Spinal cord (tissue), 10 donors: ENCODE measurements at places on chromosomes 1 and 21.

GRCh38 chr1:51906306-51907078 is 28.0 kb upstream of the NRDC start:
- DNase-seq = no peak

DNA sequence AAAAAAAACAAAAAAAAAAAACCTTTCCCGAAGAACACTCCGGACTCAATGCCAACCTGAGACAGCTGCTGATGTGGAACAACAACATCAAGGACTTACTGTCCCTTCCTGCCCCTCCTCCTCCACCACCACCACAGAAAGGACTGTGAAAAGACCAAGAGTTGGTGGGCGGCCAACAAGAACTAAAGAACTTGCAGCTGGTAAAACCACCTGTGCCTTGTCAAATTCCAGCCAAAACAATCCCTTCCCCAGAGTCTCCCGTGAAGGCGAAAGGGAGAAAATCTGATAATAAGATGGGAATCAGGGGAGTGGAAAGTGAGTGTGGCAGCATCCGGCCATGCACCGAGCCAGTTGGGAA is 88.9 kb downstream of the PROX1 start:
- DNase-seq = no peak

DNA sequence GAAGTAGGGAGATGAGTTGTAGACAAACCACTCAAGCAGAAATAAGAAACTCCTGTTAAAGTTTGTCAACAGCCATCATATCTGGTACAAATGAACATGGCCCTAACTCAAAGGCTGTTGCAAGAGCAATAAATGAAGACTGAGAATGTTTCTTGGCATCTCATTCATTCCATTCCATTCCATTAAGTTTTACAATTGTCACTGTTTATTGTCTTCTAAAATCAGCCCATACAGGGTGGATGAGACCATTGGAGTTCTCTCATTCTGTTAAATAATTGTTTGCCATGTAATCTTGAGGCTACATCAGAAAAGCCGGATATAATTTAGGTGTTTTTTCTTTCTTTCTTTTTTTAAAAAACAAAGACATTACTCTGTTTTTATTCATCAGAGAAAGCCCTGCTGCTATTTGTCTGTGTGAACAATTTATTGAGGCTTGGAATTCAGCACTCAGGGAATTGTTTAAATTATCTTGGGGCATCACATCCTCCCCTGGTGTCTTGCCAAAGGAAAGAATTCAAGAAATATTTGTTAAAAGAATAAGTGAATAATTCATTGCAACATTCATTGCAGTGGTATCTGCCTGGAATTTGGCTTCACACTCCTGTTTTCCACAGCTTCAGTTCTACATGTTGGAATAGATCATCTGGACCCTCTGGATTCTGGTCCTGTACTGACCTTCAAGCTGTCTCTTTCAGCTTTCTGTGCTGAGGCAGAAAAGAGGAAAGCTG is 604.5 kb downstream of the PLPP3 start:
- no peak for DNase-seq

- DNase-seq = no peak
Measured at GRCh38 chr1:178538192-178538916, 25.4 kb downstream of the TEX35 start.

DNA sequence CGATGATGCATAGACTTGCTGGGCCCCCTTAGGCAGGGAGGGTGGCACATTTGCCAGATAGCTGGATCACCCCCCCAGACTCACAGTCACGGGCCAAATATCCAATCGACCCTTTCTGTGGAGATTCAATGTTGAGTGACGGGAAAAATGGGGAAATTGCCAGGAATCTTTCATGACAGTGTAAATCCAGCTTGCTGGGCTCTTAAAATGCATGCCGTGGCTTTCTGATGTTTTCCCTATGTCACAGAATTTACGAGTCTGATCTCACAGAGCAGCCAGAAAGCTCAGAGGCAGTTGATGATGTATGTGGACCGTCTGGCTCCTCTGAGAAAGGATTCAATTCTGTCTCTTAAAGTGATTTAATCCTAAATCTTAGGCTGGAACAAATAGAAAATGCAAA is 150.1 kb upstream of the ZNF644 start:
- no peak for DNase-seq

DNA sequence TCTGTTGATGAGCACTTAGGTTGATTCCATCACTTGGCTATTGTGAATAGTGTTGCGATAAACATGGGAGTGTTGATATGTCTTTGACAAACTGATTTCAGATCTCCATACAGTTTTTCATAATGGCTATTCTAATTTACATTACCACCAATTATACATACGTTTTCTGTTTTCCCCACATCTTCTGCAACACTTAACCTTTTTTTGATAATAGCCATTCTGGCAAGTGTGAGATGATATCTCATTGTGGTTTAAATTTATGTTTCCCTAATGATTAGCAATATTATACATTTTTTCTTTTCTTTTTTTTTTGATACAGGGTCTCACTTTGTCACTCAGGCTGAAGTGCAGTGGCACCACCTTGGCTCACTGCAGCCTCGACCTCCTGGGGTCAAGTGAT is 17.0 kb downstream of the SNRPE start:
- no peak for DNase-seq

DNA sequence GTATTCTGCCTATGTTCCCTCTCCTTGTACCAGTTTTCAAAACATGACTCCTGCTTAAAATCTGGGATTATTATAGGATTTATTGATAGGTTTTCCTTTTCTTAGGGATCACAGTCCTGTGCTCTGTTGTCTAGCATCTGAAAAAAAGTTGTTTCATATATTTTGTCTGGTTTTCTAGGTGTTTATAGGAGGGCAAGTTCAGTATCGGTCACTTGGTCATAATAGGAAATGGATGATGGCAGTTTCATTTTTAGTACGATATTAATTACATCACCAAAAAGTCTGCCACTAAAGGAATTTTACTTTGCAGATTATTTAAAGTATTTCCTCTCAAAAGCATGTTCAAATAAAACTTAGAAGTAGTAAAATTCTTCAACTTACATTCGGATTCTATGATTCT is 94.4 kb downstream of the RASAL2 start:
- DNase-seq = no peak

GRCh38 chr1:200029035-200029821 is 1.7 kb downstream of the NR5A2 start:
- peak; percentile 73 for DNase-seq

DNA sequence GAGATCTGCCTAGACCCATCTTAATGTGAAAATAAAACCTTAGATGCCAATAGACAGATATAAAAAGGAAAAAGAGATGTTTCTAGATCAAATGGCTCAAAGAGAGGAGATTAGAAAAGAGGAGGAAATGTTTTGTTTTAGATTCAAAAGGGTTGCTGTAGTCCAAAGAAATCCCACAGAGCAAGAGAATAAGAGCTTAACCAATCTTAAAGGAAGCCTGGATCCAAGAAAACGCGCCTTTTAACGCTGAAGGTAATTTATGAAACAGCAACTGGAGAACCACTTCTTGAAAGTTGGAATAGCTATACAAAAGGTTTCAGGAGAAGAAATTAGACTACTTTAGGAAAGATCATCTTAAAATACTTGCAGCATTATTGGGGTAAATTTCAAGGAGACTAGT is 298.8 kb downstream of the BRINP2 start:
- DNase-seq = peak; percentile 9

GRCh38 chr1:7827126-7827955 is 25.5 kb downstream of the UTS2 start:
- DNase-seq = no peak

GRCh38 chr1:18726368-18726767 is 95.7 kb downstream of the PAX7 start:
- no peak for DNase-seq

DNA sequence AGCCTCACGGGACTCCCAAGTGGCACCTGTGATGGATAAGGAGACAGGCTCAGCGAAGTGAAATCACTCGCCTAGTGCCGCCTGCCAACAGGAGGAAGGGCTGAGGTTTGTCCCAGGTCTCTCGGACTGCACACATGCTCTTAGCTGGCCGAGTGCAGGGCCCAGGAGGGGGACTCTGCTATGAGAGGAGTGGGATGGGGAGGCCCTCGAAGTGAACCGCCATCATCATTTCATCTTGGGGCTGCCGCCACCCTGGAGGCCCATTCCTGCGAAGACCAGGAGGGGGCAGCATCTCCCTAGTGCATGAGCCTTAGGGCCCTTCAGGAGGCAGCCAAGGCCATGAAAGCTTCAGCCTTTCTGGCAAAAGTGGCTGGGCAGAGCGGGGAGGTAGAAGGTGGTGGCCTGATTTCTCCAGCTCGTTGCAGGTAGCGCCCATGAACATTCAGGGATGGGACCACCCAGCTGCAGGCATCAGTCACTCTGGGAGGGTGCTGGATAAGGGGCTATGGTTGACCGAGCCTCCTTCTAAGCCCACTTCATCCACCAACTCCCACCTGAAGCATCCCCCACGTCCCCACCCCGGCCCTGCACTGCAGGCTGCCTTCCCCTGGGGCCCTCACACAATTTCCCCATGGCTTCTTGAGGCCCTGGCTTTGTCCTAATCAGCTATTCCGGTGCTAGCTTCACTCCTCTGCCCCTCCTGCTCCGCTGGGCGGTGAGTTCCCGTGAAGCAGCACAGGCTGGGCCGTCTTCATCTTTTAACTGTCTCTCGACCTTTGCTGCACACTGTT is 17.2 kb upstream of the RASSF5 start:
- peak; percentile 55 for DNase-seq

- DNase-seq = no peak
Measured at GRCh38 chr1:181192316-181192715, 103.8 kb downstream of the IER5 start.

- DNase-seq = no peak
Measured at GRCh38 chr1:172821609-172822274, 162.8 kb downstream of the FASLG start.

DNA sequence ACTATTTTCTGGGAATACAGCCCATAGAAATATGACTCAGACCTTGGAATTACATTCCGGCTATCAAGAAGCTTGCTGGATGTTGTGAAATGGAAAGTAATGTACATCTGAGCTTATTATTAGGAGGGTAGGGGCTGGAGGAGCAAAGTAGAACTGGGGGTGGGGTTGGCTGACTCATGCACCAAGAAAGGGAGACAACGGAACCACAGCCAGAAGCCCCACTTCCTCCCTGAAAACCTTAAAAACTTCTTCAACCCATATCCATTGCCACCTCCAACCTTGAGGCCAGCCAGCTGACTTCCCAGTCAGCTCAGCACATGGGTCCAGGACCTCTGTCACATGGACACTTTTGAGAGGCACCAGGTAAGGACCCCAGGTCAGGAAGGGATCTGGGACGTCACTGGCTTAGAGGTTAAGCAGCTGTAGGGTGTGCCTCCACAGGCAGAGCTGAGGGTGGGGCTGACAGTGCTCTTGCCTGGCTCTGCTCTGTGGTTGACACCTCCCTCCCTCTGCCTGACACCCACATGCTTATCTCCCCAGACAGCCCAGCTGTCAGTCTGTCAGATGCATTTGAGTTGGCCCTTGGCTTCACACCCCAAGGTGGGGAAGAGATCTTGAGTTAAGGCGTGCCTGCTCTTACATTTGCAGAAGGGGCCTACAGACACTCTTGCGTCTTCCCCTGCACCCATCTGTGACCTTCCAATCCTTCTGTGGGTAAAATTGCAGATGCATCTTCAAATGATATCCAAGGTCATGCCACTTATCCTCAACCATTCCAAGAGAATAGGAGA is 5.7 kb upstream of the ZNF683 start:
- no peak for DNase-seq
